ENCODE measurements at places on chromosomes 13 and 19. TPM values are rescaled to one million over a fixed set of nuclear protein-coding genes. Genes with fewer than 3 reads are reported as not detected.

DNA sequence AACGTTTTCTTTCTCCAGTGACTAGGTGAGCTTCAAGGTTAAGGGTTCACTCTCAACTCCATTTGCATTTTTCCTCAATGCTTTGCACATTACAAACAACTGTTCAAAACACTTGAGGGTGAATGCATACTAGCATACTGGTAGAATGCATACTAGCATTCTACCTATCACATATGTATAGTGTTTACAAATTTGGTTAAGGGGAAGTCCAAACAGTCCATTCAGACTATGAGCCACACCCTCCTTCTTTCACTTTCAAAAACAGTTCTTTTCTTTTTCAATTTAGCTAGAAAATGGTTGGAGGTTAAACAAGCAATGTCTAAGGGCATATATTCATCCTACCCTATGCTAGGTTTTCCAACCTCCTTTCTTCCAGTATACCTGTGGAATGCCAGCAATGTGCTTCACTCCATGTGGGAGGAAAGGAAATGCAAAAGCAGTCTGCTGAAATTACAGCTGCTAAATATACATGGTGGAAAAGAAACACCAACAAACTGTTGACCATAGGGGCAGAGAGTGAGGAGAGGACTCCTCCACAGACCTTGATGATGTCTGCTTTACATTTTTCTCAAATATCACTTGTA is 102.6 kb downstream of the DOCK9 start:
- DNase-seq: no peak

GRCh38 chr19:14540741-14541525 is 11.5 kb downstream of the TECR start:
- DNase-seq: no peak

NKPD1 gene
- polyA plus RNA-seq: 0.07 TPM

PTGIR gene
- polyA plus RNA-seq: 1.7 TPM

ZNF154 gene
- polyA plus RNA-seq: not detected

GRCh38 chr19:56974556-56975207 is 134.2 kb upstream of the PEG3 start:
- DNase-seq: no peak

GRCh38 chr19:16514383-16515019 is 18.3 kb downstream of the C19orf44 start:
- DNase-seq: peak; percentile 3

DNA sequence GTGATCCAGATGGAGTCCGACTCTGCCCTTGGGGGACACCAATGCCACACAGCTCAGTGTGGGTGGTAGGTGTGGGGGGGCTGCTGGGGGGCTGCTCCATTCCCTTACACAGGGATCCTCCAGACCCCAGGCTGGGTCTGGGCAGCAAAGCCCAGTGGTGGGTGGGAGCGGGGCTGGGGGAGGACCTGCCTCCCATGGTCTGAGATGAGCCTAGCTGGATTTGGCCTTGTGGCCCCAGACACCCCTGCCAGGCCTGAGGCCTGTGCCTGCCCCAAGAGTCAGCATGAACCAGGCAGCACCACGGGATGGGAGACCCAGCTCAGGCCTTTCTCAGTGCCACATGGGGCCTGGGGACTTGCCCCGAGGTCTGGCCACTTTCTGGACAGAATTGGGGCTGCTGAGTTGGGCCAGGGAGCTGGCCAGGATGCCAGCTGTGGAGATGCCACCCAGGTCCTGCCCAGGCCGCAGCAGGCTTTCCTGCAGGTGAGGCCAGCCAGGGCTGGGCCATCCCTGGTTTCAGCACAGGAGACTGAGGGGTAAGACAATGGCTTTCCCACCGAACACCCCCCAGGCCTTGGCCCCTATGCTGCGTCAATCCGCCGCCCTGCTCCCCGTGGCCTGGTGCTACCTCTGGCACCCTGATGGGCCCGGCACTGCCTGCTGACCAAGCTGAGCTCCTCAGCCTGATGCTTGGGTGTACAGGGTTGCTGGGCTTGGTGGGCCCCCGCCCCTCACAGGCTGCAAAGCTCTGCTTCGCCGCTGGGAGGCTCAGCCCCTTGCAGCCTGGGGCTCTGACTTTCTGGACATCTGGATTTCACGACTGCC is 24.2 kb downstream of the CEBPG start:
- peak; percentile 70 for DNase-seq

CEACAM7 gene
- polyA plus RNA-seq: not detected

GRCh38 chr19:13850910-13851733 is 25.8 kb upstream of the NANOS3 start:
- peak; percentile 79 for DNase-seq

NLRP7 gene
- polyA plus RNA-seq: not detected

- DNase-seq: no peak
Measured at GRCh38 chr19:33938821-33939220, 142.2 kb downstream of the KCTD15 start.

SOX1 gene
- polyA plus RNA-seq: not detected

GRCh38 chr13:98044301-98044700 is 90.8 kb downstream of the IPO5 start:
- DNase-seq: no peak

VSTM1 gene
- polyA plus RNA-seq: not detected

DNA sequence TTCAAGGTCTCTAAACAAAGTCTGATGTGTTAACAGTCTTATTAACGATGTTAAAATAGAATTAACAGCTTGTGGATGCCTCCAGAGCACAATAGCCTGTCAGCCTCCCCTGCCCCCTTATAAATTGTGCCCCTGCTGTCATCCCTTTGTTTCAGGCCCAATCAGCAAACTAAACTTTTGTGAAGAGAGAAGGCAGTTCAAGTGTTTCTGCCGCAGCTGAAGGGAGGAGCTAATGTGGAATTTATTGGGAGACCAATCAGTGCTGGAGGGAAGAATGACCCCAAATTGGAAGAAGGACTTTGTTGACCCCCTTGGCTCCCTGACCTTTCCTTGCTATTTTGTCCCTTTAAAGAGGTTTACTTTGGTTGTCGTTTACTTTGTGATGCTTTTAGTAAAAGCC is 160.5 kb downstream of the TM9SF2 start:
- no peak for DNase-seq

ATG4D gene
- polyA plus RNA-seq: 45.4 TPM

GRCh38 chr19:21603431-21604231 is 98.2 kb downstream of the ZNF429 start:
- DNase-seq: no peak

- no peak for DNase-seq
Measured at GRCh38 chr13:113162783-113163685, 4.6 kb downstream of the PROZ start.

DNA sequence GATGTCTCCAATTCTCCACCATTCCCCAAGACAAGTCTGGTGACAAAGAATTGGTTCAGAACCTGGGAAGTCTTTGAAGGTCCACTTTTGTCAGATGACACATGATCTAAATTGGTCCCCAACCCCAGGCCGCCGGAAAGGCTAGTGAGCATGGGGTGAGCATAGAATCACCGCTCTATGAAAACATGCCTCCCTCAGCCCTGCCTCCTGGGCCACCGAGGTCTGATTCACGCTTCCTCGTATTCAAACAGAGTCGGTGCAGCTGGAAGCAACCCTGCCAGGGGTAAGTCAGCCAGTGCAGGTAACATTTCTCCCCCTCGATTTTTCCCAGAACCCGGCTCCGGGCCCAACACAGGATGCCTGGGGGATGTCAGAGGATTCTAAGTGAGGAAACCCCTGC is 33.9 kb upstream of the KLF2 start:
- no peak for DNase-seq

ZNF491 gene
- 0.19 TPM for polyA plus RNA-seq

CABP5 gene
- not detected for polyA plus RNA-seq

ADGRE2 gene
- 14.9 TPM for polyA plus RNA-seq

ZNF471 gene
- polyA plus RNA-seq: not detected

GRCh38 chr19:3369337-3370213 is 3.2 kb downstream of the NFIC start:
- DNase-seq: no peak

DNA sequence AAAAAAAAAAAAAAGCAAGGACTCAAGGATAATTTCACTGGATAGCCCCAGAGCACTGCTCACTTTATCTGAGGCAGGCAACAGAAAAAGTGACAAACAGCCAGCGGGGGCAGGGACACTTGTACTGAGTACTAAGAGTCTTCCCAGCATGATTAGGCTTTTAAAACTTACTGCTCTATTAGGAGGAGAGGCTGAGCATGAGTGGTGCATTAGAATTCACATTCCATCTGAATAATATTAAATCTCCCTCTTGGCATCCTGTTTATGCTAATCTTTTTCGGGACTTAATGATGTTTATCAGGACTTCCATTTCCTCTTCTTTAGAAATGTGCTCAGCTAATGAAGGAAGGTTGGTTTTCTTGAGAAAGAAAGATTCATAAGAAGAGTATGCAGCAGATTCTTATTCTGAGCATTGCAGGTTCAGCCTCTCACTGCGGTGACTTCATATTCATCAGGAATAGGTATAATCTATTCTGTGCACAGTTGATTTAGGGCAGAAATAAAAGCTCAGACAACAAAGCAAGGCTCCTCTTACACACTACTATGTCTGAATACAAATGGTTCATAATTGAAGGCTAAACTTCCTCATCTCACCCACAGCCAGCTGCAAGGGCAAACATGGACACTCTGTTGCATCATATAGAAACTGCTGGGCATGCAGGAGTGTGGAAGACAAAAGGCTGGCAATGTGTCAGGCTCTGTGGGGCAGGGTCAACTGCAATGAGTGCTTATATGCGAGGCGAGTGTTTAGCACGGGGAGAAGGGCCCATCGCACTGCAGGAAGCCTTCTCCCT is 107.0 kb downstream of the KL start:
- no peak for DNase-seq

- DNase-seq: no peak
Measured at GRCh38 chr13:21753117-21753729, 82.3 kb downstream of the FGF9 start.

DNA sequence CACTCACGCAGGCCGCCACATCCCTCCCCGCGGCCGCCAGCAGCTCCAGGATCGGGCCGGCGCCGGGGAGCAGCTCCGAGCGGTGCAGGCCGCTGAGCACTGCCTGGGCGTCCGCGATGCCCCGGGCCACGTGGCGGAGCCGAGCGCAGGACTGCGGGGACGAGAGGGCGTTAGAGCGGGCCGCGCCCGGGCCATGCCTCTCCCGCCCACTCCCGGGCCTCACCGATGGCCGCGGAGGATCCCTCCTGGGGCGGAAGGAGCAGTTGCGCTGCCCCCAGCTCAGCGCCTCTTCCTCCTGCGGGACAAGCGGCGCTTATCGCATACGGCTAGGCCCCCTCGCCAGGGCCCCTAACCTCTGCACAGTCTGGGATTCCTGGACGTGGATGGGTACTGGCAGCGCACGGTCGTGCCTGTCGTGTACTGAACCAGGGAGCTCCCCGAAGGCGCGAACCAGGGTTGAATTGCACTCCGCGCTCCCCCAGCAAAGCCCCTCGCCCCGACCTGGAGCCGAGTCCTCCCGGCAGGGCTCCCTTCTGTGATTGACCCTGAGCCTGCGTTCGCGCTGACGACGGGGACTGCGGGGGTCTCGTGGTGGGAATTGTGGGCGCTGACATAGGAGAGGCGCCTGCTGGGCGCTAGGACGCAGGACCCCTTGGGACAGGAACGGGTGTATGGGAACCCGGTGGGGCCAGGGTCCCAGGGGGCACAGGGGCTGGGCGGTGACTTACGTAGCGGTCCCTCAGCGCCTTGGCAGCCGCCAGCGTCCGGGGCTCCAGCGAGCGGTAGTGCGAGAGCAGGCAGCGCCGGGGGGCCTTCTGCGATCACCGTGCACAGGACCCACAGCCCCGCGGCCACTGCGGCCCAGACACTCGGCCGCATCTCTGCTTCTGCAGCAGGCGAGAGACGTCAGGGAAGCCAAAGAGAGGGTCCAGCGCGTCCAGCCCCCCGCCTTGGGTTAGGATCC is 673 bp downstream of the IFNL4 start:
- no peak for DNase-seq

ZNF880 gene
- 1.0 TPM for polyA plus RNA-seq

LRRC4B gene
- 2.0 TPM for polyA plus RNA-seq

DNA sequence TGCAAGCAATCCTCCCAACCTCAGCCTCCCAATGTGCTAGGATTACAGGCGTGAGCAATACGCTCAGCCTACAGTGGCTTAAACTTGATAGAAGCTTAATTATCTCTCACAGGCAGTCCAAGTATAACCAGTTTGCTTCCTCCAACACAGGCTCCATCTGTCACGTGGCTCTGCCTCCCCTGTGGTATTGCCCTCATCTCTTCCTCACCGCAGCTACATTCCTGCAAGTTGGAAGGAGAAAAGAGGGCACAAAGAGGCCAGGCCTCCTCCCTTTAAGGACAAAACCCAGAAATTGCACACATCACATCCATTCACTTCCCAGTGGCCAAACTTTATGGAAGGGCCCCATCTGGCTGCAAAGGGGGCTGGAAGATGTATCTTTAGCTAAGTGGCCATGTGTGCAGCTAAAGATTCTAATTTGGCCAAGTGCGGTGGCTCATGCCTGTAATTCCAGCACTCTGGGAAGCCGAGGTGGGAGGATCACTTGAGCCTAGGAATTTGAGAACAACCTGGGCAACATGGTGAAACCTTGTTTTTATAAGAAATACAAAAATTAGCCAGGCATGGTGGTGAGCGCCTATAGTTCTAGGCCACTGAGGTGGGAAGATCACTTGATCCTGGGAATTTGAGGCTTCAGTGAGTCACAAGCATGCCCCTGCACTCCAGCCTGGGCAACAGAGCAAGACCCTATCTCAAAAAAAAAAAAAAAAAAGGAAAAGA is 3.1 kb upstream of the SDHAF1 start:
- no peak for DNase-seq

SPC24 gene
- polyA plus RNA-seq: 60.9 TPM

DNA sequence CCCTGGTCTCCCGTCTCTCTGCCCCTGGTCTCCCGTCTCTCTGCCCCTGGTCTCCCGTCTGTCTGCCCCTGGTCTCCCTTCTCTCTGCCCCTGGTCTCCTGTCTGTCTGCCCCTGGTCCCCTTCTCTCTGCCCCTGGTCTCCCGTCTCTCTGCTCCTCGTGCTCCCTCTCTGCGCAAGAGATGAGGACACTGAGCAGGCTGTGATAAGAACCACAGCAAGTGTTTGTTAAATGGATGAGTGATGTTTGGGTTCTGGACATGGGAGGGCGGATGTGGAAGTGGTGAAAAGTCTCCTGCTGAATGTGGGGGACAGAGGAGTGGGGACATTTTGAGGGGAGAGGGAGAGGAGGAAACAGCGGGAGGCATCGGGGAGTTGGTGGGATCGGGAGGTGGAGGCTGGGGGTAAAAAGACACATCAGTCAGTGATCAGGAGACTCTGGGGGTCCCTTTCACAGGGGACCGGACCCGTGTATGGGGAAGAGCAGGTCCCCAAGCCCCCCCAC is 8.0 kb downstream of the NPAS1 start:
- no peak for DNase-seq
